Brain pericyte (primary cell): ENCODE measurements at places on chromosomes 1 and 21.

GRCh38 chr1:6898974-6899539 is 113.8 kb downstream of the CAMTA1 start:
- DNase-seq, result no peak

DNA sequence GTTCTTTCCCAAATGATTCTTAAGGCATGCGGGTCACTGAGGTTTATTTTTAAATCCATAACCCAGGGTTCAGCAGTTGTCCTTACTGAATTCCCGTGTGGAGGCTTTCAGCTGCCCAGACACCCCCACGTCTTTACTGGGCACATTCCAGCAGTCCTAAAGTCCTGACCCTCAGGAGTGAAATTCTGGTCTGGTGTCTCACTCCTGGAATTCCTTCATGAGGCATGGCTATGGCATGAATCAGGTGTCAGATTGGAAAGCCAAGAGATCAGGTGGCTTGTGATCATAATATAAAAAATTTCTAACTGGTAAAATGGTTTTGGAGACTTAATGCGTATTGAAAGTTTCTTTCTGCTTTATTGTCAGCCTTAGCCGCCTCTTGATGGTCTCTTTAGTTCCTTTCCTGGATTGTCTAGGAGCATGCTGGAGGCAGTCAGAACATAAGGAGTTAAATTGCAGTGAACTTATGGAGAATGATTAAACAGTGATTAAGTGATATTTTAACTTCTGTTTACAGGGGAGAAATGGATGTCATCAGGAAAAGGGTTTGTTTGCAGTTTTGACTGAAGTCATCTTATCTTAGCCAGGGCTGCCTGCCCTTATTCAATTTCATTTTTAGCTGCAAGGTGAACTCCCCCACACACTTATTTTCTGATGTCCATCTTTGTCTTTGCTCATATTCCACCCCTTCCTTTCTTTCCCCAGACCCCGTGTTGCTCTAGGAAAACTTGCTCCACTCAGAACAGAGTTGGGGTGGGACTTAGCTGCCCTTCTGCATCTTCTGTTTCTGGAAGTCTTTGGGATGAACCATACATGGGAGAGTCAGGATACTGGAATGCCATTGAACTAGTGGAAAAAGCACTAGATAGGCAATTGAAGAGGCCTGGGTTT is 25.7 kb upstream of the MACF1 start:
- DNase-seq, result no peak

DNA sequence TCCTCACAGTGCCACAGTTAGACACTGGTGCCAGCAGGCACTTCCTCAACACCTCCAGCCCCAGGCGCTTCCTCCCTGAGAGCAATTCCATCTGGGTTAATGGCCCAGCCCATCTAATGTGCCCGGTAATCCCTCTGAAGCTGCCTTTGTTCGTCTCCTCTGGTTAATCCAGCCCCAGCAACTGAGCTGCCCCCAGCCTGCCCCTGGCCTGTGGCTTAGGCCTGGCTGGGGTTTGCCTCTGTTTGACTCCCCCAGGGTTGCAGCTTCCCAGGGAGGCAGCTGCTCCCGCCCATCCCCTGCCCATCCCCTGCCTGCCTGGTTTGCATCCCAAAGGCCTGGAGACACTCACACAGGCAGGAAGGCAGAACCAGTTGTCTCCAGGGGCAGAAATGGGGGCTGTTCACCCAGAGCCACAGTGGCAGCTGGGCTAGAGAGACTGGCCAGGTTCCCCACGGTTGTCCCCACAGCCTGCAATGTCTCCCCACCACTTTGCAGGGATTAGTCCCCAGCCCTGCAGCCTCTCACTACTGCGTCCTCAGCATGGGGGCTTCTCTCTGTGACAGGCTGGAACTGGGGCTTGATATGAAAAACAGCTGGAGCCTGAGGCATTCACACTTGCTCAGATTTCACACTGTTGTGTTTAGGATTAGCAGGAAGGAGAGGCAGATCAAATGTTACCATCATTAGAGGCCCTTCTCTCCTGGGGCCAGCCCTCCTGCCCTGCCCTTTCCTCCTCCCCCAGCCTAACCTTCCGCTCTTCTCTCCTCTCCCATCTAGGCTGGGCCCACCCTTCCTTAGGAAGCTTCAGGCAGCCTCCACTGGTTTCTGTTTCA is 120.2 kb downstream of the TLR5 start:
- no peak for DNase-seq

GRCh38 chr1:222334026-222334680 is 213.8 kb downstream of the HHIPL2 start:
- no peak for DNase-seq

GRCh38 chr1:44591381-44591780 is 82.9 kb downstream of the TMEM53 start:
- no peak for DNase-seq

- no peak for DNase-seq
Observed at GRCh38 chr21:39911286-39912199, 44.3 kb downstream of the PCP4 start.

- no peak for DNase-seq
Observed at GRCh38 chr1:86419277-86419903, 4.6 kb upstream of the CLCA2 start.

- DNase-seq, result no peak
Observed at GRCh38 chr1:180851995-180852887, 60.5 kb upstream of the KIAA1614 start.

GRCh38 chr1:39642796-39643195 is 3.4 kb upstream of the HEYL start:
- DNase-seq, result no peak

DNA sequence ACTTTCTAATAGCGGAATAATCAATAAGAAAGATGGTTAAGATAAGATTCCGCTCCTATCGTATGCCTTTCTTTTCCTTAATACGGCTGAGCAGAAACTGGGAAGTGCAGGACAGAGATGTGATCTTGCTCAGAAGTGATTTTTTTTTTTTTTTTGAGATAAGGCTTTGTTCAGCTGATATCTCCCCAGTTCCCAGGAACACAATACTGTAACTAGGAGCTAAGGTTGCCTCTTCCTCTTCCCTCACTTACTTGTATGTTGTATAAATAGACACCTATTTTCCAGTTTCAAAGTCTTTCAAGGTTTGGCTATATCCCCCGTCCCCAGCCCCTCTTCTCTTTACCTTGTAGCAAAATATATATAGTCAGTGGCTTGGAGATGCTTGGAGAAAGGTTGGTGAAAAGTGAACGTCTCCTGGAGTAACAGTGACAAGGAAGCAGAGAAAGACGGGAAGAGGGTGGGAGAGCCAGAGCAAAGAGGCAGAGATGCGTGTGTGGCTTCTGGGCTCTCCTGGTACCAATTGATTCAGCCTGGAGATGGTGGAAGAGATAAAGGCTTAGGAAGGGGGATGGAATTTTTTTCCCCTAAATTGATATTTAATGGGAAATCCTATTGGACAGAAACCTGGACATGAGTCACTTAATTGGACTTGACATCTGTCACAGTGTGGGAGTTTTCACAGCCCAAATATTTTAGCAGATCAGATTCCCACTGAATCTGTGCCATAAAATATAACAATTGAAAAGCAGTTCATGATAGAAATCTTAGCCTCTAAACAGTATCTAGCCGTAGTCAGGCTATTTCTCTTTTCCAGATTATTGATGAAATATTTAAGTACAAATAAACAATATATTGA is at the start of gene NHLH2:
Gene NHLH2, minus strand, starts transcription at position 522 of the 856 bp plus-strand sequence. CDS start 2,754 bp downstream, outside the sequence.
- no peak for DNase-seq

DNA sequence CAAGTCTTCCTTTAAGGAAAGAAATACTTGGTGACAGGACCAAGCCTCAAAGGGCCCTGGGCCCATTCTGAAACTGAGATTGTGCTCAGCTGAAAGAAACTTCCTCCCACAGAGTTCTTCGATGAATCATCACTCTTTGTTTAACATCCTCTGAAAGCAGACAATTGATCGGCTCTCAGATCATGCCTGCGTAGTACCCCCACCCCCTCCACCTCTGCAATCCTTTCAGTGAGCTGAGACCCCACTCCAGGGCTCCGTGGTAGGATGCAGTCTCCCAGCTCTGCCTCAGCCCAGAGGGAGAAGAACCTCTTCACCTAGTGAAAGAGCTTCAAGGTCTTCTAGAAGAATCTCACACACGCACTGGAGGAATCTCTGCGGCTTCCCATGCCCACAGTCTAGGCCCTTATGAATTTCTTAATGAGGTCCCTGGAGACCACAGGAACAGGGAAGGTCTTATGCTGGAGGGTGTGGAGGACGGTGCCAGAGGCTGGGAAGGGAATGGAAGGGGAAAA is 104.9 kb upstream of the SOD1 start:
- DNase-seq, result no peak

- DNase-seq, result no peak
Observed at GRCh38 chr21:38261851-38262250, 5.1 kb downstream of the KCNJ15 start.

GRCh38 chr1:2046174-2046917 is 3.9 kb upstream of the PRKCZ start:
- DNase-seq, result no peak

DNA sequence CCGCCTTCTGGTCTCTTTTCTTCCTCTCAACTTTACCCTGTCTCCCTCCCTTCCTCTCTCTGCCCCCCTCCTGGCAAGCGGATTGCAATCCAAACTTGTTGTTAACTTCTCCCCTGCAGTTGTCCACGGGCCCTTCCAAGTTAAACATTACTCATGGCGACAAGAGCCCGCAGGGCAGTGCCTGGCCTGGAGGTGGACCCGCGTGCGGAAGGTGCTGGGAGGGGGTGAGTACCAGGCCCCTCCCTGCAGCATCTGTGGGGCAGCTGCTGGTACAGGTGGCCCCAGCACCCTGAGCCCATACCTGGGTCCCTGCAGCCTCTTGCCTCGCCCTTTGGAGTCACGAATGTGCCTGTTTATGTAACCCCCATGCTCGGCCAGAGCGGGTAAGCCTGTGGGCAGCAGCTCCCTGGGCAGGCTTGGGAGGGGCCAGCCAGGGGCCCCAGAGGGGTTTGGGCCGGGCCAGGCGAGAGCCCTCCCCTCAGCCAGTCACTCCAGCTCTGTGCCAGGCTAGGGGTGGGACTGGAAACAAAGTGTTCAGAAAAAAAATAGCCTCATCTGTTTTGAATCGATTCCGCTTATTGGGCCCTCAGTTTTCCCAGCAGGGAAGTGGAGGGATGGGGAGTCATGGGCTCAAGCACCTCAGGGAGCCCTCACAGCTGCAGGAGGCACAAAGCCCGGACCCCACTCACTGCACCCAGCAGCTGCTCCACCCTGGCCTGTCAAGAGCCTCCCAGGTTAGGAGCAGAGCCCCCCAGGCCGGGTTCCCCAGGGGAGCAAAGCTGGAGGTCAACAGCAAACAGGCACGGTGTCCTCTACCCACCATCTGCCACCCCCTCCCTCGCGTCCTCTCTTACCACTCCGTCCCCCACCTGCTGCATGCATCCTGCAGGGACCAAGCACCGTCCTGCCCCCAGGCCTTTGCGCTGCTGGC is 14.0 kb upstream of the FAAP20 start:
- peak; percentile 84 for DNase-seq

- DNase-seq, result no peak
Observed at GRCh38 chr1:23661887-23662286, 29.7 kb upstream of the RPL11 start.

GRCh38 chr1:197771904-197772556 is 3.2 kb downstream of the DENND1B start:
- DNase-seq, result no peak

DNA sequence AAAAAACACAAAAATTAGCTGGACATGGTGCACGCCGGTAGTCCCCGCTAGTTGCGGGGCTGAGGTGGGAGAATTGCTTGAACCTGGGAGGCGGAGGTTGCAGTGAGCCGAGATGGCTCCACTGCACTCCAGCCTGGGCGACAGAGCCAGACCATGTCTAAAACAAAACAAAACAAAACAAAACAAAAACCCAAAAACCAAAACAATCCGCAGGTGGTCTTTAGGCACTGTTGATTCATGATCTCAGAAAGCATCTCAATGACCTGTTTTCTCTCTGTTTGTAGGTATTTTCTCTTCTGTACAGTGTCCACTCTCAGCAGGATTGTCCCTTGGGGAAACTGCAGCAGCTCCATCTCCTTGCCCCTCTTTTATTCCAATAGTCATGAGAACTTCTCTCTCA is 74.9 kb upstream of the ADGRL2 start:
- DNase-seq, result no peak

DNA sequence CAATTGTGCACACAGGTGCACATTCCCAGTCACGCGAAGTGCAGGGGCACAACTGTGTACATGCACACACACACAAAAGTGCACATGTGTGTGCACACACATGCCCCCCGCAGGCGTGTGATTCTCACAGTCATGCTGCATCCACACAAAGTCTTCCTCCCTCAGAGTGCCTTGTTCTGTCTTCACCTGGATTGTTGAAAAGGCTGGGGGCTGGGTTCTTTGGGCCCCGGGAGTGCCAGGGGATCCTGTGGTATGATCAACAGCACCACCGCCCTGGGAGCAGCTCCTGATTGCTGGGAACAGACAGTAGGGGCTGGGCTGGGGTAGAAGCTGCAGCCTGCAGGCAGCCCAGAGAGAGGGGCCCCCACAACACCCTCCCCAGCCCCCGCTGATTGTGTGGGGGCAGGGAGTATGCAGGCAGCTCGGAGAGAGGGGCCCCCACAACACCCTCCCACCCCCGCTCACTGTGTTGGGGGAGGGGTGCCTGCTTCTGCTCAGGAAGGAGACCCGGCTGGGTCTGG is 3.4 kb downstream of the COL18A1 start:
- no peak for DNase-seq

- DNase-seq, result no peak
Observed at GRCh38 chr1:212488436-212489283, 55.9 kb downstream of the NENF start.

- no peak for DNase-seq
Observed at GRCh38 chr1:62599044-62599443, 1.7 kb downstream of the ANGPTL3 start.

- DNase-seq, result no peak
Observed at GRCh38 chr1:47763591-47764171, 233.5 kb downstream of the TRABD2B start.

- no peak for DNase-seq
Observed at GRCh38 chr1:196732526-196732925, 42.1 kb upstream of the CFHR3 start.

DNA sequence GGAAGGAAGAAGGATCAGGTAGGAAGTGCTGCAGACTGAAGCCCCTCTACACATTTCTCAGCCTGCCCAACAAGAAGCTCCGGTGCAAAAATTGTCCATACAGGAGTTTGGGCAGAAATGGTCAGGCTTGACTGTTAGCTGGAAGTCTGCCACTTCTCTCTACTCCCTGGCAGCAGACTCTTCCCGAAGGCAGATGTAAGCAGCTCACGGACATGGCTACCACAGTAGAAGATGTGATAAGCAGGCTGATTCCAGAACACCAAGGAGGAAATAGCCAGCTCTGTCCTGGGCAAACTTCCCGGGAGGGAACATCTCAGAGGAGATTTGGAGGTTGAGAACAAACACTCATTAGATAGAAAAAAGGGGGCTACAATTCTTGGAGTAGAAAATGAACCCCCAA is 52.6 kb downstream of the TRABD2B start:
- no peak for DNase-seq

DNA sequence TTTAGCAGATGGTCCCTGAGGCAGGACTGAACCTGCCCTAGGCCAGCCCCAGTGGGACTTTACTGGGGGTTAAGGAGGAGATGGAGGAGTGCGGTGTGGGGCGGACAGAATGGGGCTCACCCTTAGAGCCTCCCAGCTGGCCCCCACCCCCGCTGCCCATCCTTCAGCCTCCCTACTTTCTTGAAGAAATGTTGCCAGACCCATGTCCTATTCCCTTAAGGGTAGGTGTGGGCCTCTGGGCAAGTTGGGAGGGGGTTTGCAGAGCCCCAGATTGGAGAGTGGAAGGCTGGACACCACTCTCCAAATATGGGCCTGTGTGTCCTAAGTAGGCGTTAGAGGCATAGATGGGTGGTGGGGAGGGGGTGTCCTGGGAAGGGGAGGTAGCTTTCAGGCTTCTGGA is 19.2 kb upstream of the EPS8L3 start:
- DNase-seq, result no peak
